ENCODE measurements at places on chromosomes 1 and 21.

DNA sequence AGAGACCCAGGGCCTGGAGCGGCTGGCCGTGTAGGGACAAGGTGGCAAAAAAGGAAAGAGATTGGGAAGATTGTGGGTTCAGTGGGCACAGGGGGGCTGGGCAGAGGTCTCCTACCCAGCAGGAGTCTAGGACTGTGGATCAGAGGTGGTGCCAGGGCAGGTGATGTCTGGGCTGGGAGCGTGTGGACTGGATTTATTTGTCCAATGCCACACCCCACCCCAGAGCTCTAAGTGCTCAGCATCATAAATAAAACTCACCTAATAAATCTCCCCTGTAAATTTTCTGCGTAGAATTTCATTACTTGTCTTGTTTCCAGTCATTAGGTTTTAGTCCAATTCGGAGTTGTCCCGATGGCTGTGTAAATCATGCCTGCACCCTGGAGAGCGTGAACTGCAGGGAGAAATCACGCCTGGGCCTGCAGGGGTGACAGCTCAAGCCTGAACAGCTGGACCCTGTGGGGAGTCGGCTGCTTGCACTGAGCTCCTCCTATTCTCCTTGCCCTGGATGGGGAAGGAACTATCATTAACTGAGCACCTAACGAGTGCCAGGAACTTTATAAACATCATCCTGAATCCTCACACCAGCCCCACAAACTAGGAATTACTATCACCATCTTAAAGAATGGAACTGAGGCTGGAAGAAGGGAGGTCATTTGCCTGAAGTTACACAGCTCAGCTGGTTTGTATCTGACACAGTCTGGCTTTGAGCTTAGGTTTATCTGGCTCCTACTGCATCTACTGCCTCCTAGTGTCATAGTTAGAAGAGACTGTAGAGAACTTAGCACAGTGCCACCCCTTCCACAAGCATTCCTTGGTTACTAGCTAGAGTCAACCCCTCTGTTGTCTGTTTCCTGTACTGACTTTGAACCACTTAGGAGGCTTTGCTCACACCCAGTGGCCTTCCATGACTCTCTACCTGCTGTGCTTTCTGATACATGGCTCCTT is 25.0 kb upstream of the POU3F1 start:
- DNase-seq, result no peak

DNA sequence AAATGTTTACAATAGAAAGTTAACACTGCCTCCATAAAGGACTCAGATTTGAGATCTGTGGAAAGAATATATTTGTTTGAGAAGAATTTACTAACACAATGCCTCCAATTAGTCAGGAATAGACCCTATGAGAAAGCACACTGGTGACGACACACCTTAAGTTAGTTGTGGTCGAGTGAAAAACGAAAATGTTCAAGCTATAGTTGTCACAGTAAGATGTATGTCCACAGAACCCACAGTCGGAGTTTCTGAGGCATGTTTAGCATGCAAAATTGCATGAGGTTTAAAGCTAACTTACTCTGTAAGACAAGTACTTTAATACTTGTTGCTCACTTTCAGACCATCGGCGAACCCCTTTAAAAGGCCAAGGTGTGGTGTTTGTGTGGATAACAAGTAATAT is 69.9 kb upstream of the SIPA1L2 start:
- no peak for DNase-seq

DNA sequence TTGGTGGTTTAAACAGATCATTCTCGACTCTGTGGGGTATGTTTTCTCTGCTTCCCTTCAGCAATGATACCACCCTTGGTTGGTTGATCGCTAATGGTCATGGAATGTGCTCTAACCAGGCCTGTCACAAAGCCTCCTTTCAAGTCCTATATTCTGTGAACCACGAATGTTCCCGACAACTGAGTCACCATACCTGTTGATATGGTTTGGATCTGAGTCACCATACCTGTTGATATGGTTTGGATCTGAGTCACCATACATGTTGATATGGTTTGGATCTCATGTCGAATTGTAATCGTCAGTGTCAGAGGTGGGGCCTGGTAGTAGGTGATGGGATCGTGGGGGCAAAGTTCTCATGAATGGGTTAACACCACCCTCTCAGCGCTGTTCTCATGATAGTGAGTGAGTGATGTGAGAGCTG is 10.2 kb upstream of the CAMK2N1 start:
- DNase-seq, result no peak

DNA sequence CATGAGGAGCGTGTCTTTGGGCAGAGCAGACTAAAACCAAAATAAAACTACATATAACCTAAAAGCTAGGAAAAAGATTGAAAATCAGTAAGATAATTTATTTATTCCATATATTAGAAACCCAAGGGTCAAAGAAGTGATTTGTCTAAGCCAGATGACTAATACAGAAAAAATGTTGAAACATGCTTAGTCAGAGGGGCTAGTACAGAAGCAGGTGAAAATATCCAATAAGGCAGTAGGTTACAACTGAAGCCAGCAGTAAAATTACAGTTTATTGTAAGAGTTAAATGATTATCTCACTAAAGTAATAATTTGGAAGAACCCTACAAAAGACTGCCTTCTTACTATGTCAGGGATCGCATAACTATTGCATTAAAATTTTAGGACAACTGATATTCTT is 1190.9 kb upstream of the PRMT6 start:
- no peak for DNase-seq

DNA sequence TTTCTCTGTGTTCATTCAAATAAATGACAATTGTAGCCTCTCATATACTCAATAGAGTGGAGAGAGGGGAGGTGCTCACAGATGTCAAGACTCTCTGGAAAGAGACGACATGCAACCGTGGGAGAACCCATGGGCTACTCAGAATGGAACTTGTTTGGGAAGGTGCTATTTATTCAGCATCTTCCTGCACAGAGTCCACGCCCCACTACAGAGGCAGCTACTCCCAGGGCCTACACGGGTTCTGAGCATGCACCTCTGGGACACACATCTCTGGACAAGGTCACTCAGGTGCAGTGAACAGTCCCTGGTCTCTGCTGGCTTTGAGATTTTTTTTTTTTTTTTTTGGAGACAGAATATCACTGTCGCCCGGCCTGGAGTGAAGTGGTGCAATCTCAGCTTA is 64.1 kb downstream of the NID1 start:
- no peak for DNase-seq

All from lower leg skin (tissue), 4 donors.